ENCODE measurements at places on chromosomes 5 and 9.

GRCh38 chr5:8721536-8721935 is 824.3 kb downstream of the SEMA5A start:
- no peak for DNase-seq

GRCh38 chr5:119895066-119895465 is 265.7 kb downstream of the FAM170A start:
- no peak for DNase-seq

- DNase-seq = no peak
Observed at GRCh38 chr5:116488356-116489041, 86.1 kb downstream of the SEMA6A start.

DNA sequence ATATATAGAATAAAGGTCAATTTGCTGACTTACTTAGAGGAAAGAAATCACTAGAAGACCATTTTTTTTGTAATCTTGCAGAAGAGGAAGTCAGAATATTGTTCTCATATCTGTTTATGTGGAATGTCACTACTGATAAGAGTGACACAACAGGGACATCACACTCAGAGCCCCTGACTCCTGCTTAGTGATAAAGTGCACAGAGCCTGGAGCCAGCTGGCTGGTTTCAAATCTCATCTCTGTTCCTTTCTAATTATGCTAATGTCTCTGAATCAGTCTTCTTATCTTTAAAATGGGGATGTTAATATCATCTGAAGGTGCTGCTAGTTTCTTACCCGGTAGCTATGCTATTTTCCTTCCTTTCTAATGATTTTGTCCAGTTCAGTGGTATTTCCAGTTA is 58.6 kb upstream of the LIFR start:
- no peak for DNase-seq

DNA sequence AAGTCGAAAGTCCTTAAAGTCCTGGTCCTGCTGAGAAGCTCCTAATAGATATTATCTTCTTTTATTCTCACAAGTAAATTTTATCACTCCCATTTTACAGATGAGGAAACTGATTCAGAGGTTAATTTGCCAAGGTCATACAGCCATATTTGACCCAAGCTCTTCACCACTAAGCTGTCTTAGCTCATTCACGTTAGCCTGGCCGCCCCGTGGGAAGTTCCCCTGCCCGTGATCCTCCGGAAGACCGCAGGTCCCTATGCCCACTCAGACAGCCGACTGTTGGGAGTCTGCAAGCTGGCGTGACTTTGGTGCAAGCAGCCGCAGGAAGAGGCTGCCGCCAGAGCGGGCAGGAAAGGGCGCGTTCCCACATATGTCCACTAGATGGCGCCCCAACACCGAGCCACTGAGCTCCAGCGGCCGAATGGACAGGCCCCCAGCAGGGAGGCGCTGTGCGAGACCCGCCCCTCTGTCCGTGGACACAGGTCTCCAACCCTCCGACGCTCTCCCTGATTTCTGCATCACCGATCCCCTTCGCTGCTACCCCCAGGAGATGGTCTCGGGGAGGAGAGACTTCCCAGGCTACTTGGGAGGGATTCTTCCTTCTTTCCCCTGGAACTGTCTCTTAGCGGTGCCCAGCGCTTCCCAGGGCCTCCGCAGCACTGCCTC is 10.0 kb upstream of the ARAP3 start:
- DNase-seq = peak; percentile 92

DNA sequence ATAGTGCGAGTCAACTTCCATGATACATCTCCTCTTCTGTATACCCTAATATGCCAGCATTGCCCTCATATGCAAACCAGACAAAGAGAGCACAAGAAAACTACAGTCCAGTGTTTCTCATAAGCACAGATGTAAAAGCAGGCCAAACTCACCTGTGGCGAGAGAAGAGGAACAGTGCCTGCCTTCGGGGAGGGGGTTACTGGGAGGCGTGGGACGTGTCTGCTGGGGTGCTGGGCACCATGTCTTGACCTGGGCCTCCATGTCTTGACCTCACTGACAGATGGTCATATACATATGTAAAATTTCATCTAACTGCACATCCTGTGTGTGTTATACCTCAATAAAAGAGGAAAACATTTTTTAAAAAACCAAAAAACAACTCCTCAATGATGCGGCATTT is 159.3 kb upstream of the PPP1R26 start:
- DNase-seq = no peak

DNA sequence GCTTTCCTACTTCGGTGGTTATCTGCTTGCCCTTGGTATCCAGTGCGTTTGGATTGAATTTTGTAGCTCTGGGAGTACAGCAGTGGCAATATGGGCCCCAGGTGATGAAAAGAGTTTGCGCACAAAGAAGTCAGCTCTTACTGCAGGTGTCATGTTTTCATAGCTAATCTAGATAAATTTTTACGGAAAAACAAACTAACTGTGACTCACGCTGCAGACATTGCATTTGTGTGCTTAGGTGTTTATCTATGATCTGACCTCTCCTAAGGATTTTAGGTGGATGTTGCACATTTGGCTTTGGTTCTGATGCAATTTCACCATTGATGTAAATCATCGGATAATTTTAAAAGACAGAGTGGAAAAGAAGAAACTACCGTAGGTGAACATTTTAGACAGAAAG is 92.1 kb downstream of the VCAN start:
- no peak for DNase-seq

- DNase-seq = no peak
Observed at GRCh38 chr9:26057050-26057449, 378.8 kb upstream of the TUSC1 start.

GRCh38 chr5:34915856-34916192 is 313 bp downstream of the BRIX1 start:
- no peak for DNase-seq

DNA sequence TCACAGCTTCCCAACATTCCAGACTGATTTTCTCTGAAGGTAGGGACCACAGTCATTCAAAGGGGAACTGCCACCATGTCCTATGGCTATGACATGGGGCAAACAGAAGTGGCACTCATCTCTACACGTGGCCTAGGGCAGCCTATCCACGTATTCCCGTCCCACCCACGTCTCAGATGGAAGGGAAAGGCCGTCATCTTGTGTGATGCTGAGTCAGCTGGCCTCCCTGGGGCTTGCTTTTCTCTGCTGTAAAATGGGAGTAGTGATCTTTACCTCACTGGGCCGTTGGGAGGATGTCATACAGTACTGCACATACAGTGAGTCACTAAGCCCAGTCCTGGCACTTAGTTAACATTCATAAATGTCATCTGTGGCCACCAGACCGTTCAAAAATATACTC is 72.3 kb downstream of the RAPGEF1 start:
- peak; percentile 82 for DNase-seq

DNA sequence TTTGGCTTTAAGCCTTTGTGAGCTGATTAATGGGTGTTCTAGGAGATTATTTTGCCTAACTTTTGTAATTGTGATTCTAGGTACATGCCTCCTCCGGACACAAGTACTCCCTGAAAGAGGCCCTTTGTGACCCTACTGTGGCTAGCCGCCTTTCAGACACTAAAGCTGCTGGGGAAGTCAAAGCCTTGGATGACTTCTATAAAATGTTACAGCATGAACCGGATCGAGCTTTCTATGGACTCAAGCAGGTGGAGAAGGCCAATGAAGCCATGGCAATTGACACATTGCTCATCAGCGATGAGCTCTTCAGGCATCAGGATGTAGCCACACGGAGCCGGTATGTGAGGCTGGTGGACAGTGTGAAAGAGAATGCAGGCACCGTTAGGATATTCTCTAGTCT is 13.6 kb downstream of the ITGA1 start:
- peak; percentile 4 for DNase-seq

- no peak for DNase-seq
Observed at GRCh38 chr5:75200776-75201175, 35.9 kb downstream of the ANKRD31 start.

GRCh38 chr5:31415960-31416359 is 115.9 kb downstream of the DROSHA start:
- DNase-seq = no peak

GRCh38 chr9:95644377-95644776 is 127.6 kb upstream of the PTCH1 start:
- no peak for DNase-seq

GRCh38 chr9:71681104-71681707 is 87.1 kb downstream of the CEMIP2 start:
- DNase-seq = no peak

GRCh38 chr5:42889311-42889933 is 77.7 kb upstream of the SELENOP start:
- DNase-seq = peak; percentile 79

DNA sequence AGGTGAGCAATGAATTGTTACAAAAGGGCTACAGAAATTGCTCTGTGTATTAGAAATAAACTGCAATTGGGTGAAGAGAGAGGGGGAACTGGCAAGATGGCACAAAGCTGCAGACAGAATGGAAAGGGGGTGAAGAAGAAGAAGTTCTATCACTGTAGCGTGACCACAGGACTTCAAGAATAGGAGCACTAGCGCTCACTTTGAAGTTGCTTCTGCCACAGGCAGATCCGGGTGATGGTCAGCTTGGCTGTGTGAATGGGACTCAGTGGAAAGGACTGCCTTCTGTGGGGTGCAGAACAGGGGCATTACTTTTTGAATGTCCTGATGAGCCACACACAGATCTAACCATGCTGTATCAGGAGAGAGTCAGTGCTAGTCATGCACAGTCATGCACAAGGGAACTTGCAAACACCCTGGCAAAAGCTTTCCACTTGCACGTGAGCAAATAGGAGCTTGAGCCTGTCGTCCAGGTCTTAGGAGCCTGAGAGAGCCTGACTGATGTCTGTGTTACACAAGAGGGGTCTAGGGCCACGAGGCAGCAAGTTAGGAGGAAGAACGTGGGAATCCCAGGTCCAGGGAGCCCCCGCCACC is 16.3 kb downstream of the IL5 start:
- DNase-seq = no peak

- peak; percentile 70 for DNase-seq
Observed at GRCh38 chr5:67209141-67209771, 12.7 kb upstream of the CD180 start.

- DNase-seq = peak; percentile 69
Observed at GRCh38 chr9:129270205-129270604, 92.1 kb upstream of the IER5L start.

GRCh38 chr5:57171816-57172465 is 1.9 kb upstream of the GPBP1 start:
- DNase-seq = peak; percentile 53

DNA sequence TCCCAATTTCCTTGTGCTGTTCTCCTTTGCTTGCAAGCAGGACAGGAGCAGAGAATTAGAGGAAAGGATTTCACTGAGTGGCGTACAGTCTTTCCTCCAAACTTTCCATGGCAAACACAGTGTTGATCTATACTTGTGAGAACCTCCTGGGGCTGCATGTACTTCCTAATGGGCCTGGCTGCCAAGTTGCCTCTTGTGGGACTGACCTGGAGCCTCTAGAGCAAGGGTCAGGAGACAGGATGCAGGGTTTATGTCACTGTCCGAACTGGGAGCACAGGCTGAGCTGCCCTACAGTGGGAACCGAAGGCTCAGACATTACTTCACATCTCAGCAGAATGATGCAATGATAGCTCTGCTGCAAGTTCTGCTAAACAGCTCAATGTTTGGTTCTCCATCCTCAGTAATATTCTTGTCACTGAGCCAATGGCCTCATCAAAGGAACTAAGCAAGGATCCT is 102.3 kb downstream of the ENC1 start:
- no peak for DNase-seq

- no peak for DNase-seq
Observed at GRCh38 chr5:180330810-180331646, 22.1 kb downstream of the GFPT2 start.

DNA sequence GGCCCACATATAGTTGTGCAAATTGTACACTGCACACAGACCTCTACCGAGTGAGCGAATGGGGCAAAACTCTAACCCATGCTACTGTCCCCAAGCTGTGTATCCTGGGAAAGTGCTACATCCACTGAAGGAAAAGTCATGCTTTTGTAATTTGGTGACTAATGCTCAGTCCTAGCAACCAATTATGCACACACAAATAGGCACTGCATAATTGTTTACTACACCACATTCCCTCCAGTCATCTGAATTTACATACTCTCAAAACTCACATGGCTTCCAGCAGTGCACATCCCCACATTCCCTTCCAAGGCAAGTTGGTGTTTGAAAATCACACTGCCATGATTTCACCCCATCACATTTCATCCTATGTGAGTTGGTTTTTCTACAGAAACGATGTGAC is 125.9 kb upstream of the OSMR start:
- DNase-seq = no peak

DNA sequence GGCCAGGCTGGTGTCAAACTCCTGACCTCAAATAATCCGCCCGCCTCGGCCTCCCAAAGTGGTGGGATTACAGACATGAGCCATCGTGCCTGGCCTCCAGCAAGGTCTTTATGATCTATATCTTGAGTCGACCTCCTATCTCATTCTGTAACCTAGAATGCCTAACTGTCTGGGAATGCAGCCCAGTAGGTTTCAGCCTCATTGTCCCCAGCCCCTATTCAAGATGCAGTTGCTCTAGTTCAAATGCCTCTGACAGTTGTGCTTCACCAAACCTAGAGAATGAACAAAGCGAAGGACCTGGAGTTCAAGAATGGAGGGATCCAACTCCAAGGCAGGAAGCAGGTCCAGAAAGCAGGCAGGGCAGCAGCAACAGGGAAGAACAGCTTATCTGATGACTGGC is 30.8 kb downstream of the GLRX start:
- DNase-seq = no peak

DNA sequence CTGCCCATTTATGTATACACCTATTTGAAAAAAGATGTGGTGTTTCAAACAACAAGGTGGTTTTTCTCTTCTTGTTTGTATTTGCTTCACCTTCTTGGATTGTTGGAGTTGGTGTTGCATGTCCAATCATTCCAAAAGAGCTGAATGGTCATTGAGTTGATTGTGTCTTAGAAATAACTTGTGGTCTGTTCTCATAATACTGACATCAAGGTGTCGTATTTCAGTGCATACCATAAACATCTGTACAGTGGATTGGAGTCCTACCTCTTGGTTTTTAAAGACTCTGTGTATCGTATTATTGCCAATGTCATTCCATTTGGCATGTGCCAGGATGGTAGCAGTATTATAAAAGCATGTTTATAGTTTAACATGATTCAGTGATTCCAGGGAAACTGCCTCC is 73.2 kb downstream of the TRIO start:
- no peak for DNase-seq

GRCh38 chr5:54567996-54568395 is 50.4 kb downstream of the SNX18 start:
- DNase-seq = no peak

DNA sequence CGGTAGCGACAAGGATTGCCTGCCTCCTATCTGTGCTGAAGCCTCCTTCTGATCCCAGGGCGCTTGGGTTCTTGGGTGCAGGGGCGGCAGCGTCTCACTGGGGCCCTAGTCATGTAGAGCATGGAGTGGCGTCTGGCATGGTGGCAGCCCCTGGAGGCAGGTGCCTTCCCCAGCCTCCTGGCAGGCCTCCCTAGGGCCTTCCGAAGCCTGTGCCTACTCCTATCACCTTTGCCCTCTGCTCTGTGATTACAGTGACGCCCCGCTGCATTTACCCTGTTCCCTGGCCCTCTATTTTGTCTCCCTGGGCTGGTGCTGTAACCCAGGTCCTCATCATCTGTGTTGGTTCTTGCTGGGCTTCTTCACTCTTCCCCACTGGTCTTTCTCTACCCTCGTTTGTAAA is 3.8 kb downstream of the SRD5A1 start:
- no peak for DNase-seq

Data from activated CD4-positive, alpha-beta T cell treated with anti-CD3 and anti-CD28 coated beads for 48 hours (primary cell).